ENCODE measurements at places on chromosomes 4 and X.

DNA sequence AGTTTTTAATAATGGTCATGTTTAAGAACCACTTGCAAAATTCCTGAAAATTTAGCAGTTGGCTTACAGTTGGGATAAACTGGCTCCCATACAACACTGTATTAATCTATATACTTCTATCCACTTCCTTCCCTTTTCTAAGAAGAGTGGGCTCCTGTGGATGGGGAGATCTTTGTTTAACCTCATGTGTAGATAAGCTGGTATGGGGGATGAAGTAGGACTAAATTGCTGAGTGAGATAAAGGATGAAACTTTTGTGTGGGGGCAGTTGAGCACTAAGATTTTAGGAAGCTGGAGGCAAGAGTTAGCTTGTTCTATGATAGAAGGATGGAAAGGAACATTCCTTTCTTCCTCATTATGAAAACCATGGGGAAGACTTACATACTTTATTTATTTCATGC lies 54.6 kb upstream of the ATP8A1 start:
- no peak for DNase-seq

GRCh38 chr4:26369581-26369980 lies 48.8 kb downstream of the RBPJ start:
- DNase-seq, result no peak

GRCh38 chr4:77834403-77834802 lies 15.2 kb upstream of the CNOT6L start:
- no peak for DNase-seq

DNA sequence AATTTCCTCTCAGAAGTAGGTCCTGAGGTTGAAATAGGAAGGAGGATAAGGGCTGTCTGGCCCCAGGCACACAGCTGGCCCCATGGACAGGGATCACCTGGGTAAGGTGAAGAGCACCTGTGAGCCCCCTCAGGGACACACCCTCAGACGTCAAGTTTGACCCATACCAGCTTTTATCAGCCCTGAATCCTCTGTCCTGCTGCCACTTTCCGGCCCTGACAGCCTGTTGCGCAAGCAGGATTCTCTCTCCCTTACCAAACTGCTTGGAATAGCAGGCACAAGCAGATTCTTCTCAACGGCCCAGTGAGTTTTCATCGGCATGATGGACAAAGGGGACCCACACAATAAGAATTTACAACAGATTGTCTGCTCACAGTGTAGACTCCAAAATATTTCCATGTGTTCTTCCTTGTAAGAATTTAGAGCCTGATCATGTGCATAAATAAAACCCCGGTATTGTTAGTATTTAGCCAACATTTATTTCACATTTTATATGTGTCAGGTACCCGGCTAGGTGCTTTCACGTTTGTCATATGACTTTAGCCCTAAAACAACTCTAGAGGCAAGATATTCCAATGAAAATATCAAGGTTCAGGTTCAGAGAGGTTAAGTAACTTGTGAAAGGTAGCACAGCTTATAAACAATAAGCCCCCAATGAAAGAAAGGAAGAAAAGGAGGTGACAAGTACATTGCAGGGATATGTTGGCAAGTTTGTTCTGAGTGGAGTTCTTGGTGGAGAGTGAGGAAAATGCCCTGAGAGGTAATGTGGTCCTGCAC lies 107.2 kb upstream of the KIT start:
- DNase-seq, result no peak

DNA sequence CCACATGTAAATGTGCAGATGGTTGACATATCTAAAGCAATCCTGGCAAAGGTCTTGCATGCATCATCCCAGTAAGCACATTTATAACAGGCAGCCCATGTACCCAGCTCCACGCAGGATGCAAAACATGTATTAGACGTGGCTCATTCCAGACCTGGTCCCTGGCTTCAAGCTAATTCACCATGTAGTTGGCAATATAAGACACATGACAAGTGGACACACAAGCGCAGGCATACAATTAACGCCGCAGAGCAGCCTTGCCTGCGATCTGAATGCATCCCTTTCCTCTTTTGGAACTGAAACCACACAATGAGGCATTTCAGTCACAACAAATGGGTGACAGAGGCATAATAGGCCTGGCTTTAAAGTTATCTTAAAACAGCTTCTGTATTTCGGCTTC lies 114.5 kb upstream of the TRIM2 start:
- no peak for DNase-seq

DNA sequence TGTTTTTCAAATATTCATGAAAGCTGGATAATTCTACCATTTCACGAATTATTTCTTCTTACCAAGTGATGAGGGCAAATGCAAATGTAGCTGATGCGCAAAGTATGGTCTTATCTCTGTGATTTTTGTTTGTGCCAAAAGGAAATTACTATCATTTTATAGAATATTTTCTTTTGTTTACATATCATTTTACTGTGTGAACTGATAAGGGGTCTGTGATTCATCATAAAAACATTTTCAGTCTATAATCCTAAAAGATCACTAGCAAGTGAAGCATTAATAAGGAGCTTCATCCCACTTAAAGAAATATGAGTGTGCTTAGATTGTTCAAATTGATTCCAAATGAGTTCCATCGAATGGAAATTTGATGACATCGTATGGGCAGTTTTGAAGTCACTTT lies 694 bp downstream of the CSN3 start:
- DNase-seq, result no peak

- no peak for DNase-seq
These were observed 108.7 kb upstream of the FUNDC1 start for GRCh38 chrX:44651358-44651757.

DNA sequence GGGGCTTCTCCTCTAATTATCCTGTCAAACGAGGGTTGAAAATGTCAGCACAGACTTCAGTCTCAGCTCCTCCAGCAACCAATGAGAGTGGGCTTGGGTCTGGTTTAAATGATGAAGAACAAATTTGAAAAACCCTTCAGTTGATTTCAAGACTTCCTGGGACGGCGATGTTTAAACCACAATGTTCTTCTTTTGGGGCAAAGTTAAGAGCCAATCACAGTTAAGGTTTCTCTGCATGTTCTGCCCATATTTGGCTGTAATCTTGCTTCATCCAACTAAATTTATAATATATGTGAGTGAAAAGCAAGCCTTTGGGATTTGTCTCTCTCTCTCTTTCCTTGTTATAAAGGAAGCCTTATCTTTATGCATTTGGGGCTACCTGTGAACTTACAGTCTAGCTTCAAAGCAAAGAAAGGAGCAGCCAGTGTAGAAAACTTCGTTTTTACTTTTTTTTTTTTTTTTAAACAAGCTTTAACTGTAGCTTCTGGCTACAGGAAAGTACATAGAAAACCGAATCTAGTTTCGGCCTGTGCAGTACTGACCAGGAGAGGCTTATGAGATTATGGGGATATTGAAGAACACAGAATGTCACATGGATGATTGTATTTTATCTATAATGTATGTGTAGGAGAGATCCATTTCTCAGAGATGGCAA lies 46.8 kb upstream of the FAM9C start:
- no peak for DNase-seq

DNA sequence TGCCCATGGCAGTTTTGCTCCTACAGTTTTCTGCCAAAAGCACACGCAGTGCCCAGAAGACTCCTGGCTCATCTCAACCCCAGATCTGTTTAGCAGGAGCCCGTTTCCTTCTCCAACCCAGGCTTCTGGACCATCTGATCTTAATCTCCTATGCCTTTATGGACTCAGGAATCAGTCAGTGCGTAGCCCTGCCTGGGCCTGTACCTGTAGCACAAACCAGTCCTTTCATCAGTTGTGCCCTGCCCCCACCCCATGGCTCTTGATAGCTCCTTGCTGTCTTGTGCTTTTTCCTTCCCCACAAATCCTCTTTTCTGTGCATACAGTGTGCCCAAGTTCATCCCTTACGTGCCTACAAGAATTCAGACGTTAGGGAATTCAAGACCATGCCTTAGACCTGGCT lies 1.5 kb downstream of the ZNF718 start:
- DNase-seq, result no peak

GRCh38 chrX:584572-584971 lies 46.0 kb upstream of the SHOX start:
- DNase-seq, result no peak

DNA sequence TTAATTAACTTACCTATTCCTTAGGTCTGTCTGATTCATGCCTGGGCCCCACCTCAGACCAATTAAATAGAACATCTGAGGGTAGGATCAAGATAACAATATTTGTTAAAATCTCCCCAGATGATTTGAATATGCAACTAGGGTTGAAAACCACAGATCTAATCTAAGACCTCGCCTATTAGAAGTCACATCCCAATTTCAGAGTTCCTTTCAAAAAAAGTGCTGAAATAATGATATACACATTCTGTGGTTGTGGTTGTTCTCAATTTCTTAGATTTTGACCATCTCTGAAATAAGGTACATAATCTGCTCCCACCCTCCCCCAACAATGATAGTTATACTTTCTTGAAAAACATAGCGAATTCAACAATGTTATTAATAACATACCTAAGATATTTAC lies 27.7 kb downstream of the NIPAL1 start:
- DNase-seq, result no peak

GRCh38 chr4:78059524-78059889 lies 2.4 kb downstream of the FRAS1 start:
- no peak for DNase-seq

GRCh38 chr4:158810487-158811215 lies 41.8 kb downstream of the FNIP2 start:
- no peak for DNase-seq

GRCh38 chrX:108396986-108397385 lies 41.2 kb downstream of the COL4A6 start:
- DNase-seq, result no peak

DNA sequence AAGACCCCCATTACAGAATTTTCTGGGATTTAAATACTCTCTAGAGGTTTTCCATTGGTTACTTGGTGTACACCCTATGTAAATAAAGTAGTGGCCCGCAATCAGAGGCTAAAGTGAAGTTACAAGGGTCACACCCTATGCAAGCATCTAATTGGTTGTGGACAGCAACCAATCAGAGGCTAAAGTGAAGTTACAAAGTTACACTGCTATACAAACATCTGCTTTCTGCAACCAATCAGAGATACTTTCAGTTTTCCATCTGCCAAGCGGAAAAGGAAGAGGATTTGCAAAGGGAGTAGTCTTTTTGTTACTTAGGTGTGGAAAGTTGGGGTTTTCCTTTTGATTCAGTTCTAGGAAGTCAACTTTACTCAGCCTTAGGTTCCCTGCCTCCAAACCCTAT lies 2.0 kb upstream of the ATRX start:
- DNase-seq, result no peak
